ENCODE measurements at places on chromosomes 11 and 22. TPM values are rescaled to one million over a fixed set of nuclear protein-coding genes. Genes with fewer than 3 reads are reported as not detected.

The APOL4 gene
- 16.1 TPM for total RNA-seq

GRCh38 chr11:57490456-57491248 lies 24.9 kb downstream of the SLC43A1 start:
- DNase-seq: no peak

The OVOL1 gene
- 23.3 TPM for total RNA-seq

- peak; percentile 86 for DNase-seq
Observed at GRCh38 chr22:46071451-46072109, 78.7 kb upstream of the PPARA start.

- DNase-seq: no peak
Observed at GRCh38 chr22:22479999-22480532, 28.5 kb downstream of the ZNF280B start.

DNA sequence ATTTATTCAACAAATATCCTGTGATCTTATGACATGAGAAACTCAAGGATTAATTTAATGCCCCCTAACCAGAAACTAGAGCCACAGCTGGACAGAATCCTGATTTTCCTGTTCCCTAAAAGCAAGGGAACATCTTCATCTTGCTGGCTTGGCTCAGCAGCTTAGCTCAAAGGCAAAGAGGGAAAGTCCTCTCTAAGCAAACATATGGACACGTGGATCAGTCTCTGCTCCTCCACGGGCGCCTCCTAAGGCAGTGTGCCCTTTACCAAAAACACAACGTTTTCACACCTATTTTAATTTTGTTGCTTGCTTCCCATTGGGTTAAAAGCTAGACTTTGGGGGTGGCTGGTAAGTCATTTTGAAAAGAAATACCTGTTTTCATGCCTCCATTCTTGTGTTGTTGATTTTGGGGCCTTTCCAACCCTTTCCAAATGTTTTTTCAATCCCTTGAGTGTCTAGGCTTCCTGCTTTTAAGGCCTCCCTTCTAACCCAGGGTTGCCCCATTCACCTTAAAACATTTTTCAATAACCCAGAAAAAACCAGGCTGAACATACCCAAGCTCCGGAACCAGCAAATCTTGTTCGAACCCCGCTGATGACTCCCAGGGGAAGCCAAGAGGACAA lies 15.5 kb downstream of the SLC1A2 start:
- no peak for DNase-seq

DNA sequence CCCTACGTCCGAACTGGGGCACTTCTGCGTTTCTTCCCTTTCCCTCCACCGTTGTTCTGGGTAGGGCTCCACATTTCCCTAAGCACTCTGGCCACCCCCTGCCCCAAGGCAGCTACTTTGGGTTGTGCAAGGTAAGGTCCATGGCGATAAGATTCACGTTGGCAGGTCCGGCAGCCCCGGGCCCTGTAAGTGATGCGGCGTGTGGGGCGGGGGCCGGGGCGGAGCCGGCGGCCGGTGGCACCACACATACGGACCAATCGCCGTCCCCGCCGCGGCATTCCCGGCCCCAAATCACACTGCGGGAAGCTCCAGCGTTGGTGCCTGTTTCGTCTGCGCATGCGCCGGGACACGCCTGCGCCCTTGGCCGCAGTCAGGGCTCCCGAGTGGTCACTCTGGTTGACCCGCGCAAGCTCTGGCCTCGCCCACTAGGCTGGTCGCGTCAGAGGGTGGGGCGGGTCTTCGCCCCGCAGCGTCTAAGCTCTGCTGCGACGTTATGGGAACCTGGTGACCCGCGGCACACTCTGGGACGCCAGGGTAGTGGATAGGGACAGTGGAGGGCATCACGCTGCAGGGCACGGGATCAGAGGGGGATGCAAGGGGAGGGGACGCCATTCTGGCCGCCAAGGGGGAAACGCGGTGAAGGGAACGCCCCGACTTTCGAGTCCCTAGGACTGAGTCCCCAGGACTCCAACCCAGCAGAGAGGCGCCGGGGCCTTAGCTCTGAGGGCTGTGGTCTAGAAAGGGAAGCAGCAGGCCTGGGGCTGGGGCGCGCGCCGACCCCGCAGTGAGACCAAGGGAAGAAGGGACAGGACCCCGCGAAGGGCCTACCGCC lies 1.6 kb downstream of the FADS1 start:
- peak; percentile 88 for DNase-seq

The IGSF22 gene
- total RNA-seq: 0.89 TPM

GRCh38 chr22:36562261-36562835 lies 33.4 kb upstream of the EIF3D start:
- no peak for DNase-seq

- DNase-seq: peak; percentile 54
Observed at GRCh38 chr11:25734591-25735211, 597.2 kb upstream of the ANO3 start.

The UBQLNL gene
- 0.49 TPM for total RNA-seq

GRCh38 chr22:45098056-45098455 lies 65.7 kb upstream of the NUP50 start:
- no peak for DNase-seq

- no peak for DNase-seq
Observed at GRCh38 chr11:86625981-86626380, 46.4 kb downstream of the ME3 start.

The SLCO2B1 gene
- total RNA-seq: 9.8 TPM
